ENCODE measurements at places on chromosomes 12 and 14.

DNA sequence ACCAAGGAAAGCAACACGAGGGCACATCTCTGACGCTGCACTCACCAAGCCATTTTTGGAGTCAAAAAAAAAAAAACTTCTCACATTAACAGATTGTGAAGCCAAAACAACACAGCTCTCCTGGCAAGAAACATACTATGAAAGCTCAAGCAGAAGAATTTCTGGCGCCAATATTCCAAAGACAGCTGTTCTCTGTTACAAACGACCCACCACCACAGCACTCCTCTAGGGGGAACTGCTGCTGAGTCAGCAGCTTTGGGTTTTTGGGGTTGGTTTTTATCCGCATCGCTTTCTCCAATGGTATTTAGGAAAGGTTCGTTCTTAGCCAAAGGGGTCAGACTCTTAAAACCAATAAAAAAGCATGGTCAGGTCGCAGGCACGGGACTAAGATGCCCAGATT, 379.4 kb downstream of the RPS29 start:
- DNase-seq, result no peak

DNA sequence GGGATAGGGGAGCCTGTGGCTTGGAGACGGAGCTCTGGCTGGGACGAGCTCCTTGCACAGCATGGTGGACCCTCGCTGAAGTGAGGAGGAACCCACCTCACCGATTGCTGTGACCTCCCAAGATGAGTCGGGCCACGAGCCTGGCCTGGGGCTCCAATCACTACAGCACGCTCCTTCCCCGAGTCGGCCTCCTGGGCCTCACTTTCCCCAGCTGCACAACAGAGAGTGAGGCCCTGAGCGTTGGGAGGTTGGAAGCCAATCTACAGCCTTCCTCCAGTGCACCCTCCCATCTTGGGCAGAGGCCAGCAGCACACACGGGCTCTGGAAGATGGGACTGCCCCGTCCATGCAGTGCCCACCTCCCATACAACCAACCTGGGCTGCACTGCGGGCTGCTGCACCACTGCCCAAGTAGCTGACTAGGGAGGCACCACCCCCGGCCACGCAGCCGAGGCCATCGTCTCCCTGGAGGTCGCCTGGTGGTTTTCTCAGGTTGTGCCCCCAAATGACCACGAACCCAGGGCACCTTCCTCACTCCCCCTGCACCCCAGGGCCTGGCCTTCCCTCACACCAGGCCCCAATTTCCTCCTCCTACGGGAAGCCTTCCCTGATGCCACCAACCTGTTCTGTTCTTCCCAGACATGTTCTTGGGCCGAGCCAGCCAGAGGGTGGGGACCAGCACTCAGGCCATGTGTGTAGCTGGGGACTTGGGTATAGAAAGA, 152.3 kb upstream of the C14orf180 start:
- no peak for DNase-seq

GRCh38 chr14:28577711-28578131, 188.9 kb upstream of the FOXG1 start:
- no peak for DNase-seq

DNA sequence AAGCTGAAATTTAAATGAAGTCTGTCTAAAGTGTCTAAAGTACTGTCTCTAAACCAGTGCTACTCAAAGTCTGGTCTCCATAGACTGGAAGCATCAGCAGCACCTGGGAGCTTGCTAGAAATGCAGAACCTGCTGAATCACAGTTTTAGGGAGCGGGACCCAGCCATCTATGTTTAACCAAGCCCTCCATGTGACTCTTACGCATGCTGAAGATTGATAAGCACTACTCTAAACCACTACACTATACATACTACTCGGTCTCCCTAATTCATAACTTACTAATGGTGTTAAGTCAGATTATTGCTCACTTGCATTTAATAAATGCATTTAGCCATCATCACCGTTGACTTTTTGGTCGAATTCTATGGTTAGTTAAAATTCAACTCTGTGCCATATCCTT, 88.8 kb downstream of the SLC25A21 start:
- no peak for DNase-seq

DNA sequence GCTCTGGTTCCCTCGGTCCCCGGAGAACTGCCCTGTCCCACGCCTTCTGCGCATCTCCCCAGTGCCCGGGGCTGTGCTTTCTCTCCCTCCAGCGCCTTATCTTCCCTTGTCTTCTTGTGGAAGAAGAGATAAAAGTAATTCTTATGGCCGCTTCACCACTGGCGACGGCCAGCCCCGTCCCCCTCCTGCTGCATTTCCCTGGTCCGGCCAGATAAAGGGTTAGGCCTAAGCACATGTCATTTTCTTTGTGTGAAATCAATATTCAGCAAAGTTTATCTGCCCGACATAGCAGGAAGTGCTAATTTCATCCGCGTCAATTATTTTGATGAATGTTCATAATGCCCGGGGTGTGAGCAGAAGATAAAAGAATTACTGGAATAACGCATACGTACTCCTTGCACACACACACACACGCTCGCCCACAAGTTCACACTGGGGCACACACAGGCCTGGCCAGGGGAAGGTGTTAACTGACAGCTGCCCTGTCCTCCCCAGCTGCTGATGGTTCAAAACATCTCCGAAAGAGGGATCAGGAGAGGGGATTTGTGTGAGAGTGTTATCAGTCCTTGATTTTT, 177.7 kb upstream of the LHX5 start:
- DNase-seq, result no peak

GRCh38 chr12:124720681-124721500, 142.8 kb downstream of the SCARB1 start:
- DNase-seq, result no peak

GRCh38 chr14:23119363-23120327, 590 bp upstream of the CEBPE start:
- no peak for DNase-seq

- no peak for DNase-seq
Measured at GRCh38 chr12:31011746-31012566, 61.7 kb upstream of the DDX11 start.

DNA sequence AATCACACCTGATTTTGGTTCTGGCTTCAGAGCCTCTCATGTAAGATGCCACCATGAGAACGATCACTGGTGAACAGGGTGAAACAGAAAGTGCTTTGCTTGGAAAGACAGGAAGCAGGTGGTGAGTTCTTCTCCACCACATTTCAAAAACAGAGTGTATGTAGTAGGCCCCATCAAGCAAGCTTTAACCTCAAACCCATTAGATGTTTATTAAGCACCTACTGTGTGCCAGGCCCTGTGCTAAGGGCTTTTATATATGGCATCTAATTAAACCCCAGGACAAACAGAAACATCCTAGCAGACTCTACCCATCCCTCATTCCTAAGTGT, 47.8 kb upstream of the MED13L start:
- no peak for DNase-seq

GRCh38 chr14:105491366-105491973, 424 bp downstream of the TEDC1 start:
- DNase-seq, result peak; percentile 76

GRCh38 chr14:57060276-57060955, 208.3 kb downstream of the EXOC5 start:
- DNase-seq, result no peak

DNA sequence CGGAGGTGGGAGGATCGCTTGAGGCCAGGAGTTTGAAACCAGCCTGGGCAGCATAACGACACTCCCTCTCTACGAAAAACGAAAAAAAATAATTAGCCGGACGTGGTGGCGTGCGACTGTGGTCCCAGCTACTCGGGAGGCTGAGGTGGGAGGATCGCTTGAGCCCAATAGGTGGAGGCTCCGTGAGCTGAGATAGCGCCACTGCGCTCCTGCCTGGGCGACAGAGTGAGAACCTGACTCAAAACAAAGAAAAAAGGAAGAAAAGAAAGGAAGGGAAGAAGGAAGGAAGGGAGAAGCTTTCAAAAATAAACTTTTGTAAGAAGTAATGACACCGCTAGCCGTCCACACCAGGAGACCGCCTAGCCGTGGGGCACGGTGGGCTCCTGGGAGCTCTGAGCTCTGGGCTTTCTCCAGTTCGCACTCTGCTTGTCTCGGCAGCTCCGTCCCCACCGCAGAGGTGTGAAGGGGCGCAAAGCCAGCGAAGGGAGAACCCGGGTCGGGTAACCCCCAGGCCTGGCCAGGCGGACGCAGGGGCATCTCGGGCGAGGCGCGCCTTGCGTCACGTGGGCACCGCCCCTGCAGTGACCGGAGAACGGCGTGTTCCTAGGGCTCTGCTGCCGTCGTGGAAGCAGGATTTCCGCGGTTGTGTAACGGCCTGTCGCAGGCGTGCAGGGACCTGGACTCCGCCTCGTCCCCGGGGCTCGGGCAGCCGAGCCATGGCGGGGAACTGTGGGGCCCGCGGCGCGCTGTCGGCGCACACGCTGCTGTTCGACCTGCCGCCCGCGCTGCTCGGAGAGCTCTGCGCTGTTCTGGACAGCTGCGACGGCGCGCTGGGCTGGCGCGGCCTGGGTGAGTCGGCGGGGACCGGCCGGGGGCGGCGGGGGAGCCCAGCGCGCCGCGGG, at the start of gene IRAK3:
IRAK3 (plus strand) TSS at position 631 of the 902 bp plus-strand sequence; CDS start at position 717, 86 bp downstream.
- DNase-seq, result peak; percentile 9

- no peak for DNase-seq
Measured at GRCh38 chr14:41350476-41350875, 256.2 kb upstream of the LRFN5 start.

DNA sequence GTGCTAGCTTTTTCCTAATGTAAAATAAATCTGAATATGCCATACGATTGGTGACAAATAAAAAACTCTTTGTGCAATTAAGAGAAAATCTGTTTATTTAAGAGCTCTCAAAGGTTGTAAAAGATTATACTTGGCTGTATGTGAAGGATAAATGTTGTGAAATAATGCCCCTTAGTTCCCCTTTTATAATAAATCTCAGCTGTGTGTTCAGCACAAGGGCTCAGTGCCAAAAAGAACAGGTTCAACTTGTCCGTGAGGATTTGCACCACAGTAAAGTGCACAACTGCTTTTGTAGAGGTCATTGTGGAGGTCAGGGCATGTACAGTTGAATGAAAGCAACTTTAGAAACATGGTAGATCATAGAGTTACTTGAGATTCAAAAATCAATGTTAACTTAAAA, 118.6 kb downstream of the TRMT5 start:
- DNase-seq, result no peak

Data from activated CD4-positive, alpha-beta T cell treated with anti-CD3 and anti-CD28 coated beads for 1 hour (primary cell).